CD4-positive, alpha-beta T cell treated with Interleukin-17A for 4 hours (primary cell): ENCODE measurements at places on chromosomes 4 and X.

GRCh38 chr4:78129383-78130108, 72.4 kb downstream of the FRAS1 start:
- no peak for DNase-seq

DNA sequence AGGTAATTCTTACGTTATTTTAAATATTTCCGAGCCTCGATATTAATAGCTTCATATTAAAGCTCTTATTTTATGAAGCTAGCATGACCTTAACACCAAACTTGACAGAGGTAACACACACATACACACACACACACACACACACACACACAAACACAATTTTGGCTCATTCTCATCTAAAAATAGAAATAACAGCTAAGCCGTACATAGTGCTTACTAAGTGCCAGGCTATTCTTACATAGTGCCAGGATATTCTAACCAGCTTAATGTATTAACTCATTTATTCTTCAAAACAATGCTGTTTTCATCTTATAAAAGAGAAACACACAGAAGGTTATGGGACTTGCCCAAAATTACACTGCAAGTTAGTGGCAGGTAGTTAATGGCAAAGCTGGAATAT, 87.0 kb upstream of the BLTP1 start:
- no peak for DNase-seq

- no peak for DNase-seq
Measured at GRCh38 chr4:179521952-179522351, 2079.7 kb upstream of the AGA start.

GRCh38 chr4:20255823-20256222, 4.1 kb downstream of the SLIT2 start:
- no peak for DNase-seq

DNA sequence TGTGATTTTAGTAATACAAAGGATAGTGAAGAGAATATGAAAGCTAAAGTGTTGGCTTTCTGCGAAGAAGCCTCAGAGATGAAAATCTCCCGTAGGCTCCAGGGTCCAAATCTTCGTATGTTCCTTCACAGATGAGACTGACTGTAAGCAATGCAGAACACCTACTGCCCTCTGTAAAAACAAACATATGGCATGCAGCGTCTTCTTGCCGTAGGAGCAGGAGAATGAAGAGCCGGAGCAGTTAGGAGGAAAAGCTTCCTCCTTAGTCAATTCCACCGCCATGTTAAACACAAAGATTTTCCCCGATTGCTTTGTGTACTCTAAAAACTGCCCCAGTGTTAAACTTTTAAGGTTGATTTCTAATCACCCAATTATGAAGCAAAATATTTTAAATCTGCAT, 22.5 kb downstream of the RWDD4 start:
- DNase-seq, result no peak

DNA sequence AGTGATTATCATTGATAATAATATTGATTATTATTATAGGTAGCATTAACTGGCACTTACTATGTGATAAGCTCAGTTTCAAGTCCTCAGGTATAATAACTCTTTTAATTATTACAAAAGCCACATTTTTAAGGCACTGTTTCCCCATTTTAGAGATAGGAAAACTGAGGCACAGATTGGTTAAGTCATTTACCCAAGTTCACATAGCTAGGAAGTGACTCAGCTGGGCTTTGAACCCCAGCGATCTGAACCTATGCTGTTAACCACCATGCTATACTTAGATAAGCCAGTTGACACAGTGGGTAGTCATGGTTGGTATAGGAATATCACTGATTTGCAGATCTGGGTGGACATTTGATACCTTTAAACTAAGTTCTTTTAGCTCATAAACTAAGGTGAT, 110.4 kb downstream of the FRAS1 start:
- DNase-seq, result no peak

- DNase-seq, result no peak
Measured at GRCh38 chr4:108559911-108560310, 60.5 kb upstream of the RPL34 start.

GRCh38 chr4:55543858-55544257, 2.9 kb downstream of the CLOCK start:
- DNase-seq, result no peak

GRCh38 chr4:123505095-123506010, 108.8 kb downstream of the SPRY1 start:
- DNase-seq, result peak; percentile 7

GRCh38 chrX:1813809-1814208, 198.9 kb downstream of the ASMT start:
- no peak for DNase-seq

- no peak for DNase-seq
Measured at GRCh38 chr4:68396756-68397155, 46.9 kb upstream of the YTHDC1 start.

DNA sequence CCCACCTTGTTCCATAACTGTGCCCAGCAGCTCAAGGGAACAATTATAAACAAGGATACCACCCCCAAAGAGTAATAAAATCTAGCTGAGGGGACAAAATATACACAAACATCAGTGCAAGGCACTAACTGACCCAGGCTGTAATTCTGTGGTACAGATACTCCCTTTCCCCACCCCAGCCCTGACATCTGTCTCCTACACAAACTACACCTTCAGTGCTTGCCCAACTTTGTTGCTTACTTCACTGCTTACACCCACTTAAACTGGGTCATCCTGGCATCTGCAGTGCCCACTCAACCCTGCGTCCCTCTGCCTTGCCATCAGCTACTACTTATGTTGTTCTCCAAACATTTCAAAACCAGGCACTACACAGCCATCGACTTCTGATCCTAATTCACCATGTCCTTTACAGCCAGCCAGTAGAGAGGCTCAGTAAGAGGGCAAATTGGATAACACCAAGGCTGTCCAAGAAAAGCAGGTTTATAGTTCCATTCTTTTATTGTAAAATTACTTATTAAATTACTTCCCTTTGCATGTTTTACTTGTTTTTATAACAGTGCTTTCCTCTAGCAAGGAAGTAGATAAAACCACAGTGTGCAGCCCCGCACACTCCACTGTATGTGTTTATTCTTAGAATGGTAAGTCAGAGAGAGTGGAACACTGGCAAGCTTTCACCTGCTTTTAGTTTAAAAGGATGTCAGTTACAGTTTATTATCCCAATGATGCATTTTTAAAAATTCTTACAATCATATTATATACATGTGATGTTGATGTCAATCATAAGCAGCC, 149.6 kb downstream of the INPP4B start:
- peak; percentile 59 for DNase-seq

DNA sequence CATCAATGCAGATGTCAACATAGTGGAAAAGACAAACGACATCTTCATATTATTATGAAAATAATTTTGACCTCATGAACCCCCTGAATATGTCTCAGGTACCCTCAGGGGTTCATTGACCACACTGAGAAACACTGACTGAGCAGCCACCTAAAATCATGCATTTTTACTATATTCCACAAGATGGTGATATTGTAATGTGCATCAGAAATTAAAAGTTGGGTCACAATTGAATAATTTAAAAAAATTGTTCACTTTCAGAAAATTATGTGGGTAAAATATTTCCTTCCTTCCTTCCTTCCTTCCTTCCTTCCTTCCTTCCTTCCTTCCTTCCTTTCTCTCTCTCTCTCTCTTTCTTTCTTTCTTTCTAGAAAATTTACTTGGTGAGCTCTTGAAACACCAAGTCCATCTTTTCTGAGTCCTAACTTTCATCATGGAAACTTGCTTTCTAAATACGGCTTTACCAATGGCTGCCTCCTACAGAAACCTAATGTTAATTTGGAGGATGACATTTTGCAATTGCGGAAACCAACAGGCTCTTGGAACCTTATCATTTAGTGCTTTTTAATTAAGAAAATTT, 103.6 kb downstream of the RTL3 start:
- DNase-seq, result no peak

DNA sequence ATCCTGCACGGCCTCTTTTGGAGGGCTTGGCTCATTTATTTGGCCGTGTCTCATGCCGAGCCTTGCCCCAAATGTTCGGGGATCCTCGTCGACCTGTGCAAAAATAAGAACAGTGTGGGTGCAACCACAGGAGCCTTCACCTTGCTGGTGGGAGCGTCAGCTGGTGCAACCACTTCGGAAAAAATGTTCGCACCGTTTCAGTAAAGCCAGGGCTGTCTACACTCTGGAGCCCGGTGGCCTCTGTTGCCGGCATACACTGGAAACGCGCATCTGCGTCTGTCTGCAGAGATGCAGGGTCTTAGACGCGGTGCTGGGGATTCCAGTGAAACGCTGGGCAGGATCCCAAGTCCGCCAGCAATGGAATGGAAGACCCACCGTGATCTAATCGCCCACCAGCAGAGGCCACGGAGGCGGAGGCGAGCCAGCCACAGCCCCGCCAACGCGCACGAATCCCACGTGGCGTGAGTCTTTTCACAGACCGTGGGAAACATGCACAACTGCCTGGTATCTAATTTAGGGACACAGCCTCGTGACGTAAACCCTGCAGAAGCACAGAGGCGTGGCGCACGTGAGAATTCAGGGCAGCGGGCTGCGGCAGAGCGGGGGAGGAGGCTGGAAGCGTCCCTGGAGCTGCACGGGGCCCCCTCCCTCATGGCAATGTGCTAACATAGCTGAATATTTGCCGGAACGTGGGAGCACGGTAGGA, 13.8 kb upstream of the MXD4 start:
- no peak for DNase-seq

DNA sequence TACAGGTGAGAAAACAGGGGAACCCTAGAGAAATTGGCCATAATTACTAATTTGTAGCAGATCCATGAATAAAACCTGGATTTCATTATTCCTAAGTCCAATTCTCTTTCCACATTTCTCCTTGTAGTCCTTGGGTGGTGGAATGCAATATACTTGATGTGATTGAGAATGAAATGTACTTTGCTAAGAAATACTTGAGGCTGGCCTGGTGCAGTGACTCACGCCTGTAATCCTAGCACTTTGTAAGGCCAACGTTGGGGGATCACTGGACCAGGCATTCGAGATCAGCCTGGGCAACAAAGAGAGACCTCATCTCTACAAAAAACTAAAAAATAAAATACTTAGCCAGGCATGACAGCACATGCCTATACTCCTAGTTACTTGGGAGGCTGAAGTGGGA, 15.9 kb downstream of the TMEM184C start:
- no peak for DNase-seq

DNA sequence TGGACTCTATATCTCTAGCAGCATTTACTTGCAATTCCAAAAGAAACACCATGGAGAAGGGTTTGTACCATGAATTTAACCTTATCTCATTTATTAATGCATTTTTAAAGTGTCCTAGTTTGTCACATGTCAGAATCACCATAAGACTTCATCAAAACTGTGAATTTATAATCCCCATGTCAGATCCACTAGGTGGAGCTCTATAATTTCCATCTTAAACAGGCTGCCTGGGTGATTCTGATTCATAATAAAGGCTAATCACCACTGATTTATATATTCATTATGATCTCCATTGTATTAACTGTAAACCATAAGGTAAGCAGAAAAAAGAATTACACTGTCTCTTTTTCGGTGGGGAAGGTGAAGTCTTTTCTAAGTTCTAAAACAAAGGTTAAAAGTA, 4.0 kb downstream of the TCEAL2 start:
- no peak for DNase-seq

DNA sequence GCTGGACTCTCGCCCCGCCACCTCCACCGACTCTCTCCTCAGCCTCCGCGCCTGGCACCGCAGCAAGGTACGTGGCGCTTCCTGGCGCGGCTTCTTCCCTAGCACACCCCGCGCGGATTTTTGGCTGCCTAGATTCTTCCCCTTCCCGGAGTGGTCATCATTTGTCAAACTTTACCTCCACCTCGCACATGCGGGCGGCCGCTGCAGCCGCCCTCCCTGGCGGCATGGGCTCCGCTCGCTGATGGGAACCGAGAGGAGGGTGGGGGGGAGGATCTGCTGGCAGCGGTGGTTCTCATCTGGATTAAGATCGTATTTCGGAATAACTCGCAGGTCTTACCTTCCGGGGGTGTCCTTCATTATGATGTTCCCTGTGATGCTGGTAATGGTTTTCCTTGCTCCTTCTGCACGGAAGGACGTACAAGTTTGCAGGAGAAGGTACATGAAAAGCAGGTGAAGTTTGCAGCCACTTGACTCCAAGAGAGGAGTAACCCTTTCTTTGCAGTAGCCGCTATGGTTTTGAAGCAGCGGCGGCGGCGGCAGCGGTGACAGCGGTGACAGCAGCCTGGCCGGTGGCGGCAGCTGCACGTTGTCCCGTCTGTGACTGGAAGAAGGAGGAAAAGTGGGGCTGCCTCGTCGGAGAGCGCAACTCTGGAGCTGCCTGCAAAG, 2183.9 kb upstream of the TENM3 start:
- no peak for DNase-seq

GRCh38 chr4:83431200-83431599, 24.4 kb downstream of the HELQ start:
- DNase-seq, result no peak

- no peak for DNase-seq
Measured at GRCh38 chr4:159856451-159856850, 753.6 kb downstream of the RAPGEF2 start.

DNA sequence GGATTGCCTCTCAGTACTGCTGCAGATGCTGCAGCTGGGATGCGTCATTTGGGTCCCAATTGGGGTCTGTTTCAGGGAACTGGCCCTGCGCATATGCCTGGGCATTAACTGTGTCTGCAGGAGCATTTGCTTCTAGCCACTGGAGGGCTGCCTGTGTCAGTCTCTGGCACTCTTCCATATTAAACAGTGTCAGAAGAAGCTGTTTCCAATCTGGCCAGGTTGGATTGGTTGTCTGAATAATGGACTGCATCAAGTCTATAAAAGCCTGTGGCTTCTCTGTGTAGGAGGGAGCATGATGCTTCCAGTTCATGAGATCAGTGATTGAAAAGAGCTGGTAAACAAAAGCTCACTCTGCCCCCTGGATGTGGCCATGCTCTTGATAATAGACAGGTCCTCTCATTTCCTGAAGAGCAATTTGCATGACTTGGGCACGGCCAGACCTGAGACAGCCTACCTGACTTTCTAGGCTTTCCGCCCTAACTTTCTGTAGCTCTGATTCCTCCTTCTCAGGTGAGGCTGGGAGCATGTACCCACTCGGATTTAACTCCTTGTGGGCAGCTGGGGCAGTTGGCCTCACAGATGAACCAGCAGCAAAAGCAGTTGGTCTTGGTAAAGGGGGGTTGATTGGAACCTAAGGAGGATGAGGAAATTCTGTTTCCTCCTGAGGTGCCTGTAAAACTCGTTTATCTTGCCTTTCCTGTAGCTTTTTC, 29.2 kb downstream of the SULT1E1 start:
- peak; percentile 9 for DNase-seq

- DNase-seq, result no peak
Measured at GRCh38 chr4:43351970-43352806, 459.7 kb downstream of the GRXCR1 start.

DNA sequence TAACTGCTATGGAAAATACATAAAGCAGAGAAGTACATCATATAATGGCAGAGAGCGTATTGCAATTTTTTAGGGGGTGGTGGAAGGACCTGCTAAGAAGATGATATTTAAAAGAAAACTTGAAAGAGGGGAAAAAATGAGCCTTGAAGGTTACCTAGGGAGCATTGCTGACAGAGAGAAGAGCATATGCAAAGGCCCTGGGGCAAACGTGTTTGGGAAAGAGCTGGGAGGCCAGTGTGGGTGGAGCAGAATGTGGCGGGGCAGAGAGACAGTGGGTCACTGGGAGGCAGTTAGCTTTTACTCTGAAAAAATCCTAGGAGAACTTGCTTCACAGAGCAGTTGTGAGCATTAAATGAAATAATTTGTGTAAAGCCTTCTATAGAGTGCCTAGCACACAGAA, 157.0 kb downstream of the SHROOM3 start:
- DNase-seq, result no peak

GRCh38 chr4:143524211-143524610, 10.7 kb downstream of the SMARCA5 start:
- no peak for DNase-seq
